NCI-H187 treated with DMSO at 0.1 percent for 48 hours (cell line): ENCODE measurements at places on chromosomes 12 and 14.
A peak's percentile ranks its signal among the peaks of the same experiment; 100 is the strongest.

DNA sequence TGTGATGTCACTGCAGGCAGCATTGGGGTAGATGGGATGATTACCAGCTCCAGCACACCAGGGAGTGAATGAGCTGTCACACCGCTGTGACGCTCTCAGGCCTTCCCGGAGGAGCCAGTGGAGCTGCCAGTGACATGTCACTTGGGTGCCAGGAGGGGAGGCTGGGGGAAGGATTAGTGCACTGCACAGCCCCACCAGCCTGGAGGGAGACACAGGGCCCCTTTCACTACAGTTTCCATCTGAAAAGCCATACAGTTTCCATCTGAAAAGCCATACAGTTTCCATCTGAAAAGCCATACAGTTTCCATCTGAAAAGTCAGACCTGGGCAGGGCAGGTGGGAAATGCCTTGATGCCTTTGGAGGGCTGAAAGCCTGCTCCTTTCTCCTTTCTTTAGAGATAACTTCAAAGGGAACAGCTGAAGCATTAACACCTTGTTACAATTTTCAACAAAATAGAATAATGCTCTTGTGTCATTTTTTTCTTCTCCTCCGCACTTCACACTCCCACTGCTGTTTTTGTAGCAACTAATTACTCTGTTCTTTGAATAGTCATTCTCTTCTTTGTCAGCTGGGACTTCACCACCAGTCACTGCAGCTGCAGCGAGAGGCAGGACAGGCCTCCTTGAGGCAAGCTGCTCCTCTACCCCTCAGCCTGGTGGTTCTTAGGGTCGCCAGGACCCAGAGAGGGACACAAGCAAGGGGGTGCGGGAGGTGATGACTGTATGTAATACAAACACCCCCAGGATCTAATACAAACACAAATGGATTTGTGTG lies 256.9 kb upstream of the RGS6 start:
- DNase-seq: no peak

GRCh38 chr14:86296173-86296572 lies 766.2 kb downstream of the FLRT2 start:
- DNase-seq: peak; percentile 80

DNA sequence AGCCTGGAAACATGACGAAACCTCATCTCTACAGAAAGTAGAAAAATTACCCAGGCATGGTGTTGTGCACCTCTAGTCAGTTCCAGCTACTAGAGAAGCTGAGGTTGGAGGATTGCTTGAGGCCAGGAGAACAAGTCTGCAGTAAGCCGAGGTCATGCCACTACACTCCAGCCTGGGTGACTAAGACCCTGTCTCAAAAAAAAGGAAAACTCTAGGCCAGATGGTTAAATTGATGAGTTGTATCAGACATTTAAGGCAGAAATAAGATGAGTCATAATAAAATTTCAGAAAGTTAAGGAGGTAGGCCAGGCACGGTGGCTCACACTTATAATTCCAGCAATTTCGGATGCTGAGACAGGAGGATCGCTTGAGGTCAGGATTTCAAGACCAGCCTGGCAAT lies 10.7 kb downstream of the EIF2S1 start:
- no peak for DNase-seq

DNA sequence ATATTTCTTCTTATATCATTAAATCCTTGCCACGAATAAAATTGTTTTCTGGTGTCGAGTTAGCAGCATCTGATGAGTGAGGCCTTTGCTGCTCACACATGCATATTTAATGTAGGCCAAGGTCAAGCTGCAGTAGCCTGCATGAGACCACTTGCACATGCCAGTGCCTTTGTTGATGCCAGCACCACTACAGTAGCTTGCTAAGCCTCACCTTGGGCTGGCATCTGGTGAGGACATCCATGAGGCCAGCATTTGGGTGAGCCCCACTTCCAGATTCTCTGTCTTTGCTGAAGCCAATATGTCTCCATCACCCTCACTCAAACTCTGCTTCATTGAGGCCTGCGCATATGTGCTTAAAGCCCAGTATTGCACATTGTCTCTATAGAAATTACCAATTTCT lies 8.0 kb downstream of the CCDC59 start:
- DNase-seq: no peak

DNA sequence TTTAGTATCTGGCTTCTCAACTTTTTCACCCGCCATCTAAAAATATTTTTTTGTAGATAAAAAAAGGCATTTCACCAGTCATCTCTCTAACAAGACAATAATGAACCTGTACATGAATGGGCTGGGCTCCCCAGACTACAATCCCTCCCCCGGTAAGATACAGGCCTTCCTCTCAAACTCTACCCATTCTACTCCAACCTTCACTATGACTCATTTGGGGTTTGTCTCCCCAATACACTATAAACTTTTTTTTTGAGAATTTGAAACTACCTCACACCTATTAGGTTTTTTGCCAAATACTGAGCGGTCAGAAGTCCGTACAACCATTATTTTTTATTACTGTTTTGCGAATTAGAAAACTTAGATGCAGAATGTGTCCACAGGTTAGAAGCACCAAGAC lies 784 bp downstream of the RPL6 start:
- DNase-seq: no peak

DNA sequence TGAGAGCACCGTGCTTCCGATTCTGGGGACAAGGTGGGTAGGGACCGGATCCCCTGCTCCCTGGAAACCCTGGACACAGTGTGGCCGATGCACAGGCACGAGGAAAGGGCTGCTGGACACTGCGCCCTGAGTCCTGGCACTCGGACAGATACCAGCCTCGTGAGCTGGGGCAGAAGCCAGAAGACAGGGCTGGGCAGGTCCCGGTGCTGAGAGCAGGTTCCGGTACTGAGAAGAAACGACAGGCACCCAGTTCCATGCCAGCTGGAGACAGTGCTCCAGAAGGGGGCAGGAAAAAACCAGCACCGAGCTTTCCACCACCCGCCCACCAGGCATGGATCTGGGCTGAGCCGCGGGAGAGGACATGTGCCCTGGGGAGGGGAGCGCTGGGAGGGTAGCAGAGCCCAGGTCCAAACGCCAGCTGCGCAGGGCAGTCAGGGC lies 6.5 kb downstream of the XRCC3 start:
- DNase-seq: no peak

- no peak for DNase-seq
Observed at GRCh38 chr14:85293612-85294234, 236.2 kb upstream of the FLRT2 start.

GRCh38 chr12:89928467-89928866 lies 219.8 kb upstream of the ATP2B1 start:
- no peak for DNase-seq

- no peak for DNase-seq
Observed at GRCh38 chr12:115398311-115398781, 714.4 kb upstream of the TBX3 start.

GRCh38 chr12:106085213-106085612 lies 53.5 kb downstream of the NUAK1 start:
- no peak for DNase-seq

GRCh38 chr12:1305063-1305434 lies 289.3 kb downstream of the FBXL14 start:
- DNase-seq: no peak

DNA sequence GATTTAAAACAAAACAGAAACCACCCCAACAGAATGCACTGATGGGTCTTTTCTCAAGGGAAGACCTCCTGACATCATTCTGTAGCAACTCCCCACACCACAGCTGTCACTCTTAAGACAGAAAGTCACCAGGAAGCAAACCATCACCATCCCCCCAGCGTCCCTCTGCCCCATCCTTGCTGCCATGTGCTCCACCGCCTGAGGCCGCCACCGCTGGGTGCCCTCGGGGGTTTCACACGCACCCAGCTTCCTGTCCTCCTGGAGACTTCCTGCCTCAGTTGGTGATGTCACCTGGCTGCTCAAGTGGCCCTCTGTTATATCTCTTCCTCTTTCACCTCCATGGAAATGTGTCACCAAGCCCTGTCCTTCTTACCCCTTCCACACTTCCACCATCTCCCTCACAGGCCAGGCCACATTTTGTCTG lies 71.4 kb upstream of the GPR68 start:
- no peak for DNase-seq

GRCh38 chr14:95346820-95347219 lies 27.1 kb upstream of the CLMN start:
- DNase-seq: no peak

GRCh38 chr14:39218171-39218769 lies 15.4 kb upstream of the MIA2 start:
- DNase-seq: no peak

GRCh38 chr12:4272424-4273272 lies 914 bp upstream of the CCND2 start:
- no peak for DNase-seq

- DNase-seq: no peak
Observed at GRCh38 chr14:52926953-52927352, 23.9 kb downstream of the FERMT2 start.
